Thyroid gland (tissue), 4 donors: ENCODE measurements at places on chromosomes 16 and 17. TPM values are rescaled to one million over a fixed set of nuclear protein-coding genes. Genes with fewer than 3 reads are reported as not detected.

CCDC200 gene
- total RNA-seq: not detected

FBXO39 gene
- total RNA-seq: 2.1 TPM

TOB1 gene
- total RNA-seq: 28.1 TPM

TMEM114 gene
- total RNA-seq: not detected

ASB16 gene
- 1.6 TPM for total RNA-seq

TM4SF5 gene
- not detected for total RNA-seq

TBC1D3C gene
- total RNA-seq: not detected

STX4 gene
- 47.6 TPM for total RNA-seq

MYH3 gene
- 5.4 TPM for total RNA-seq

SAMD14 gene
- 0.45 TPM for total RNA-seq

CSH1 gene
- not detected for total RNA-seq
